ENCODE measurements at places on chromosomes 6 and 20.

DNA sequence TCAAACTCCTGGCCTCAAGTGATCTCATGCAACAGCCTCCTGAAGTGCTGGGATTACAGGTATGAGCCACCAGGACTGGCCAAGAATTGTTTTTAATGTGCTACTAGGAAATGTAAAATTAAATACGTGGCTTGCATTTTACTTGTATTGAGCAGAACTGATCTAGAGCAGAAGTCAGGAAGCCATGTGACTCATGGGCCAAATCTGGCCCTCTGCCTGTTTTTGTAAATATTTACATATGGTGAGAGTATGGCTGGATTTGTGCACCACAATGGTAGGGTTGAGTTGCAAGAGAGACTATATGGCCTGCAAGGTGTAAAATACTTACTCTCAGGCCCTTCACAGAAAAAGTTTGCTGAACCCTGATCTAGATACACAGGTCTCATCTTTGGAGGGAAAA, 75.8 kb downstream of the LAMP5 start:
- no peak for DNase-seq

- DNase-seq, result no peak
These were observed 91.9 kb downstream of the FLRT3 start for GRCh38 chr20:14245368-14245970.

DNA sequence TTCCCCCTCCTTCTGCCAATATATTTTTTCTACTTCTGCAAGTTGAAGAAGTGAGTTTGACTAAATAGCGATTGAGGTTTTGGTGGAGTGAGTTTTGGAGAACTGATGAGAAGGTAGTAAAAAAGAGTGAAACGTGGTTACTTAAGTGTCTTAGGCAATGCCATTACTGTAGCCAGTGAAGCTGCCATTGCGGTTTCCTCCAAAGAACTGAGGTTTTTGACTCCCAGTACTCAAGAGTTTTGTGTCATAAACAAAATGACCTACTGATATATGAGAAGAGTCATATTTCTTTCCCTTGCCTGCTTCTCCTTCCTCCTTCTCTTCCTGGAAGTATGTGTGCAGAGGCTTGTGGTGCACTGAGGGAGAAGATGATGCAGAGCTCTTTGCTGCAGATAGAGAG, 554.5 kb upstream of the MAP3K7 start:
- DNase-seq, result no peak

GRCh38 chr6:4913705-4914419, 90.0 kb downstream of the RPP40 start:
- DNase-seq, result no peak

- no peak for DNase-seq
These were observed 6.7 kb upstream of the NTSR1 start for GRCh38 chr20:62702013-62702300.

- DNase-seq, result no peak
These were observed 60.6 kb upstream of the CHD6 start for GRCh38 chr20:41678799-41679198.

- no peak for DNase-seq
These were observed 87.5 kb downstream of the EDN3 start for GRCh38 chr20:59387891-59388290.

GRCh38 chr6:161536224-161536630, 262.4 kb upstream of the AGPAT4 start:
- DNase-seq, result no peak

- no peak for DNase-seq
These were observed 4.0 kb downstream of the HUS1B start for GRCh38 chr6:652865-653264.

DNA sequence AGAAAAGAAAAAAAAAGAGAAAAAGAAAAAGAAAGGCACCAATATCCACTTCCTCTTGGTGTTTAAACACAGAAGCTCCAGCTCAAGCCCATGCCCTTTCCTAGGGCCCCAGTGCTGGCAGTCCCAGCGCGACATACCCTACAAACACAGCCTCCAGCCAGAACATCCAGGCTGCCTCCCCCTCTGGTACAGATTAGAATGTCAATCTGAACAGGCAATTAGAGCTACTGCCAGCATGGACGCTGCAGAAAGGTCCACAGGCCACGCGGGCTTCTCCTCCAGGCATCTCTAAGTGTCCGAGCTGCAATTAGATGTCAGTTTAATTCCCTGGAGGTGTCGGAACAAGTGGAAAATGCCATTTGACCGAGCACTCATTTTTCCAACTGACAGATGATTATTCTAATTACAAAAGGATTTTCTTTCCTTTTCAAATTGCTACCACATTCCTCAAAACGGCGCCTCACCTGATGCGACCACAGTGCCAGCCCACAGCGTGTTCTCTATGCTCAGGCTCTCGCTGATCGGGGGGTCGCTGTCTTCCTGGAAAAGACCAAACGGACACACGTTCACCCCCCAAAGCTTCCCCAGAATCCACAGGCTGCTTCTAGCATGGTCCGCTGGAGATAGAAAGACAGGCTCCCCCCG, 79.5 kb downstream of the ATP9A start:
- DNase-seq, result no peak

GRCh38 chr6:10383331-10384090, 31.4 kb downstream of the TFAP2A start:
- DNase-seq, result peak; percentile 56

DNA sequence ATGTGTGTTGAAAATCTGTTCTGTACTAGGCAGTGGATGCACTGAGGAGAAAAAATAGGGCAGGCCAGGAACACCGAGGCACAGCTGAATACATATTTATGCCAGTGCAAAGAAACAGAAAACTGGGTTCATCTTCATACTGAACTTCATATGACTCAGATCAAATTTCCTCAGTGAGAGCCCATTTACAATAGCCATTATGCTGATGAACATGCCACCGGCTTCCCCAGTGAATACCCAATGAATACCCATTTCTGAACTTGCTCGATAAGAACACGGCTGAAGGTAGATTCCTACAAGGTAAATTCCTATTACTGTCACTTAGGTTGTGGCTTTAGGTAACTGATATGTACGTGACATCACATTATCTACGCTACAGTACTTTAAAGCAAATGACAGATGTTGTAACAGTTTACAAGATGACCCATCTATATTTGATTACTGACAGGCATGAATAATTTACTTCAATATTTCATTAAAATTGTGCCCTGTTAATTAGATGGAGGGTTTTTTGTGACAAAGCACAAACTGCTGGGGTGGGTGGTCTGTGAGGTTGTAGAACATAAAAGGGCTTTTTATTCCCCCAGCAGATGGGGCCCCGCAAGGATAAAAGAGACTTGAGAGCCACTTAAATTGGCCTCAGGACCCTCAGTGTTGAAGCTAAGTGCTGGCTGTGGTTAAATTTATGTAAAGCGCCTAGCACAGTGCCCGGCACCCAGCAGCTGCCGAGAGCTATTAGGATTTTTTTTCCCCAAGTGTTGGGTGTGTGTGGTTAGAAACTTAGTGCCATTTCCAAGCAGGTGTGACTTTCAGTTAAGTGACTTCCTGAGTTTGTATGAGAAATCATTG, 264.5 kb downstream of the CD83 start:
- no peak for DNase-seq

DNA sequence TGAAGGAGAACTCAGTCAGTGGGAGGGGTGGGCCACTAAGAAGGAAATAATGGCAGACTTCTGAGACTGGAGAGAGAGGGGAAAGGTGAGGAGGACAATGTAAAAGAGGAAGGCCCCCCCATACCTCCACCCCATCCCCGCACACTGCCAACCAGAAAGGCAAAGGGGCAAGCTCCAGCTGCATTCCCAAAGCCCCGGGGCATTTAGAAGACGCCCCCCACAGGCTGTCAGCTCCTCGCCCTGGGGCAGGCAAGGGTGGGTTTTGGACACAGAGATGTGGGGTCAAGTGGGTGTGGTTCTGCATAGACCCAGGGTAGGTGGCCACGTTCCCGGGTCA, 20.8 kb upstream of the SLC22A7 start:
- no peak for DNase-seq

GRCh38 chr6:35596448-35597442, 84.0 kb upstream of the TULP1 start:
- DNase-seq, result no peak

DNA sequence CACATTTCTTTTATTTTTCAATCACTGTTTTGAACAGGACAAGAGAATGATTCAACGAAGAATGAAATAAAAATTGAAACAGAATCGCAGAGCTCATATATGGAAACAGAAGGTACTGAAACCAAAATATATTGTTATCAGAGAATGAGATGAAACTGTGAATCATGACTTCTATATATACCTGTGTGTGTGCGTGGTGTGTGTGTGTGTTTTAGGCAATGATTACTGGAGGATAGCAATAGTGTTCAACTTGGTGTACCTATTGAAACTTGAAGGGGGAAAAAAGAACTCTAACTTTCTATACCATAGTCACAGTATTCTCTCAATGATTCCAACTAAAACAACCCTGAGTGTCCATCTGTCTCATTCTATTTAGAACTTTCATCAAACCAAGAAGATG, 586.6 kb downstream of the KIF16B start:
- no peak for DNase-seq

DNA sequence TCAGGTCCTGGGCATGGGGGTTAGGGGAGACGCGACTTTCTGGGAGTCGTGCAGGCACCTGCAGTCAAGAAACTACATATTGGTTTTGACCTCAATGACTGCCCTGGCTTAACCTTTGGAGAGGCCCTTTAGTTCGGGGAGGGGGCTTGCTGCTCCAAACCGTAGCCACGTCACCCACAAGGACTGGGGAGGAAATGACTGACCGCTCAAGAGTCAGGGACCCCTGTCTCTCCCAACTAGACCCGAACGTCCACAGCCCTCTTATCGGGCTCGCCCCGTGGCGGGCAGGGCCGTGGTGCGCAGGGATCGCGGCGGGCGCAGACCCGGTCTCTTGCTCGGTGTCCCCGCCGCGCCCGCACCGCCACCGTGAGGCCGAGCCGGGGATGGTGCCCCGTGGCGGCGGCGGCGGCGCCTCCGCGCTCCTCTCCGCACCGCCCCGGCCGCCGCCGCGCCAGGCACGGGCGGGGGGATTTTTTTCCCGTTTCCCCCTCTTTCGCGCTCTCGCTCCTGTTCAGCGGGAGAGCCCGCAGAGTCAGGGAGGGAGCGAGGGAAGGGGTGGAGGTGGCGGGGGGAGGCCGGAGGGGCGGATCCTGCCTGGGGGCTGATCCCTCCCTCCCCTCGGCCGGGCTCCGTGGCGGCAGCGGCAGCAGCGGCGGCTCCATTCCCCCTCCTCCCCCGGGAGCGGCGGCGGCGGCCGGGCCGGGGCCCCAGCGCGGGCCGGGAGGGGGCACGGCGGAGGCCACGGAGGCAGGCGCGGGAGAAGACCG, at the start of gene BRPF3:
Gene BRPF3, plus strand, starts transcription at position 632 of the 767 bp plus-strand sequence. CDS start 3,579 bp downstream, outside the sequence.
- peak; percentile 65 for DNase-seq

DNA sequence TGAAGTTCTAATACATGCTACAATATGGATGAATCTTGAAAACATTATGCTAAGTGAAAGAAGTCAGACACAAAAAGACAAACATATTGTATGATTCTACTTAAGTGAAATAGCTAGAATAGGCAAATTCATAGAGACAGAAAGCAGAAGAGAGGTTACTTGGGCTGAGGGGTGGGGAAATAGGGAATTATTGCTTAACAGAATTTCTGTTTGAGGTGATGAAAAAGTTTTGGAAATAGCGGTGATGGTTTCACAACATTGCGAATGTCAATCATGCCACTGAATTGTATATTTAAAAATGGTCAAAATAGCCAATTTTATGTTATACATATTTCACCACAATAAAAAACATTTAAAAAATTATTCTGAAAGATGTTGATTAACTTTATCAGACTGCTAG, 6.1 kb downstream of the SLC26A8 start:
- DNase-seq, result no peak

GRCh38 chr6:32857156-32857891, 3.3 kb downstream of the PSMB9 start:
- no peak for DNase-seq

DNA sequence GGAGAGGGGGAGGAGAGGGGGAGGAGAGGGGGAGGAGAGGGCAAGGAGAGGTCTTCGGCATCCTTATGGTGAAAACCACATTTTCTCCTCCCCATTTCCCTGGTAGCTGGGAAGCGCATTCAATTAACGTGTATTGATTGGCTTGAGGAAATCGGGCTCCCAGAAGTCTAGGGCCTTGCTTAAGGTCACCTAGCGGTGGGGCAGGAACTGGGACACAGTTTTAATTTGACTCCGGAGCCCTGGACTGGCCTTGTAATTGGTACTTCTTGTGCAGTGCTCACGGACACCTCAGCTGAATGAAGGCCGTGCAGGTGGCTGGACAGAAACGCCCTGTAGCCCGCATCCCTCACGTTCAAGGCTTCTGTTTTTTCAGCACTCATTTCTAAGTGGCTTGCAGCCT, 42.8 kb downstream of the CTCFL start:
- no peak for DNase-seq

- no peak for DNase-seq
These were observed 276.3 kb downstream of the PAX1 start for GRCh38 chr20:21981597-21982344.

Measured in NCI-H1436 (cell line).